ENCODE measurements at places on chromosomes 16 and 17.
A peak's percentile ranks its signal among the peaks of the same experiment; 100 is the strongest.

GRCh38 chr16:53583401-53583800 lies 80.4 kb upstream of the AKTIP start:
- DNase-seq: no peak

GRCh38 chr16:66052745-66053144 lies 313.7 kb upstream of the CDH5 start:
- DNase-seq: no peak

GRCh38 chr16:88099563-88099890 lies 148.3 kb downstream of the BANP start:
- DNase-seq: no peak

DNA sequence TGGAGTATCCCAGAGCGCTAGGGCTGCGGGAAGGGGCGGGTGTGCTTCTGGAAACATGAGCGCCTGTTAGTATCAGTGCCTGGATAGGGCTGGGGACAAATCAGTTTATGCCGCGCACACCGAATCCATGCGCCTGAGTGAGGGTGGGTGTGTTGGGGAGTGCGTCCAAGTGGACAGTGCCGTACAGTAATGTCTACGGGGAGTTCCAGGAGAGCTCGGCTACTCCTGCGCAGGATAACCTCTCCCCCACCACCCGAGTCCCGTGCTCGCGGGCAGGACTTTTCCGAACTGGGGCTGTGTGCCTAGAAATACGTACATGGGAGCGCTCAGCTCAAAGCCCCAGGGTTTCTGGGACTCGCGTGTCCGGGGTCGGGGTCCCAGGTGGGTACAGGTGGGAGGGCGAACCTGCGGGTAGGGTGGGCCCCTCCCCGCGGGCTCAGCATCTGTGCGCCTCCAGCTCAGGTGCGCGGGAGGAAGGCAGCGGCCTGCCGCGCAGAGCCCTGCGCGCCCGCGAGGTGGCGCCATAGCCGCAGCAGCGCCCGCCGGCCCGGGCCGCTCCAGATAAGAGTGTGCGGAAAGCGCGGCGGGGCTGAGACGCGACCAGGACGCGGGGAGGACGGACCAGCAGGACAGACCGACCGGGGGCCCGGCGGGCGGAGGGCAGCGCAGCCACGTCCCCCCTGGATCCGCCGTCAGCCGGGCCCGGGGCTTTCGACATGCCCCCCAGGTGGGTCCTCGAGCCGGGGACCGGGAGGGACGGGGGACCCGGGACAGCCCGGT lies at the start of gene HIC1:
HIC1 (plus strand) TSS at position 592 of the 780 bp plus-strand sequence. CDS start 1,588 bp downstream, outside the sequence.
- DNase-seq: peak; percentile 80

GRCh38 chr17:63232565-63233310 lies 213.4 kb downstream of the CYB561 start:
- DNase-seq: no peak

GRCh38 chr16:10120953-10121352 lies 61.3 kb downstream of the GRIN2A start:
- no peak for DNase-seq

GRCh38 chr16:78505036-78505435 lies 405.6 kb downstream of the WWOX start:
- no peak for DNase-seq

GRCh38 chr17:33927732-33928133 lies 327.4 kb upstream of the CCL2 start:
- peak; percentile 68 for DNase-seq

- no peak for DNase-seq
Observed at GRCh38 chr17:12445331-12445730, 220.4 kb upstream of the MYOCD start.

GRCh38 chr16:27671410-27671809 lies 121.5 kb downstream of the KATNIP start:
- no peak for DNase-seq

DNA sequence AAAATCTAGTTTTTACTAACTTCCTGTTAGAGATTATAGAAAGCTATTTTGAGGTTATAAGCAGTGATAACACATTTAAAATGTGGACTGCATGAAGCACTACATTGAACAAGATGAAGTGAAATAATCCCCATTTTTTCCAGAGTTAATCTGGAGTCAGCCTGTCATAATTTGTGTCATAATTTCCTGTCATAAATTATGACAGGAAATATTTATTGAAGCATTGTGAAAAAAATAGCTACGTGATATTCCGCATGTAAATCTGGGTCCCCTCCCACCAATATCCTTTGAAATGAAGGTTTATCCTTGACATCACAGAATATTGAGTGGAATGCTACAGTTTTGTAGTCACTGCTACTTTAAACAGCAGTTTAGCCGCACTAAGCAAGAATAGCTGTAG lies 40.1 kb downstream of the OMG start:
- DNase-seq: no peak

- DNase-seq: no peak
Observed at GRCh38 chr17:51733166-51733565, 425.3 kb downstream of the CA10 start.

DNA sequence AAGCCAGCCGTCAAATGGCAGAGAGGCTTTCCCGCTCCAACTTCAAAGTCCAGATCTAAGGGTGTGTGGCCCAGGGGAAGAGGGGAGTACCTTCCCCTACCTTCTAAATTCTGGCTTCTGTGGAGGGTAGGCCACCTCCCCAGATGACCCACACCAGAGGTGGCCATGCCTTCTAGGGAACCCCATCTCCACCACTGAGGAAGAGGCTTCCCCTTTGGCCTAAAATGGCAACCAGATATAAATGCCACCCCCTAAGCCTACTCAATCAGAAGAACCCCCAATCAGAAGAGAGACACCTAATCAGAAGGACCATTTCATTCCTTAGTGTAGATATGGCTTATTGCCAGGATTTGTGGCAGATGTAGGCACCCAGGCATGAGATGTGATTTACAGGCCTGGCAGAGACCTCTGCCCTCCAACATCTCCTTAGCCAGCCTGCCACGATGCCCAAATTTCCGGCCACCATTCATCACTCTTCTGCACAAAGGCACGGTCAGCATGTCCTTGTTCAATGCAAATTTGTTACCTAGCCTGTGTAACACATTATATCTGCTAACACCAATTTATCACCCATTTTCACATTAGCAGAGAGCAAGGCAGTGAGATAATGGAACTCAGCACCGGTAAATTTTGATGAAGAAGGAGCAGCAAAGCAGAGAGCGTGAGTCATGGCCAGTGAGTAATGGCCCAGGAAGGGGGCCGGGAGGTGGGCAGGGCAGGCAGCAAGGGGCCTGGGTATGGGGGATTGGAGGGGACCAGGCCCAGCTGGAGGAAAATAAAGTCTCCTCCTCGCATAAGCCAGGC lies 1.2 kb upstream of the MGAT5B start:
- no peak for DNase-seq

GRCh38 chr16:28974007-28974436 lies 556 bp upstream of the SPNS1 start:
- peak; percentile 62 for DNase-seq

DNA sequence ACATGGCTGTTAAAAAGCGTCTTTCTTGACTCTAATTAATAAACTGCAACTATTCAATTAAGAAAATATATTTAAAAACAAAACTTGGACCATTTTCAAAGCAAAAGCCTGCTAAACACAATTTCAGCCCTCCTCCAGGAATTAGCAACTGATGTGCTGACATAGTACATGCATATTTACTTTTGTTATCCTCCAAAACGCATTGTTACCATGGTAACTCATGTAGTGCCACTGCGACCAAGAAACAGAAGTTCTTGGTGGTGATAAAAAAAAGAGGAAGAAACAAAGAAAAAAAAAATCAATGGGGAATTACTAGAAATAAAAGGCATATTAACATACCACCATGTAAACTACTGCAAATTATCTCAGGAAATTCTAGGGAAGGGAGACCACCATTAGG lies 793.4 kb upstream of the CDH8 start:
- peak; percentile 86 for DNase-seq

- peak; percentile 6 for DNase-seq
Observed at GRCh38 chr16:59341368-59341767, 607.3 kb upstream of the GOT2 start.

DNA sequence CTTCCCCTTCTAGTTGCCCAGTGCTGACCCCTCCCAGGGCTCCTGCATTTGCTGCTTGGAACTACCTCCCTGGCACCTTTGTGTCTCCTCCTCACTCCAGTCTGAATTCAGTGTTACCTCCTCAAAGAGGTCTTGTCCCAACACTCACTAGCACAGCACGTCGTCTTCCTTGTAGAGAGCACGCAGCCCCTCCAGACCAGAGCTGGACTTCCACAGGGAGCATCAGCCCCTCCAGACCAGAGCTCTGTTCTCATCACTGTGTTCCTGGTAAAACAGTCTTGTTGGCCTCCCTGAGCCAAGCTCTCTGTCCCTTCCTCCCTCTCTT lies 27.8 kb upstream of the MGAT5B start:
- no peak for DNase-seq

DNA sequence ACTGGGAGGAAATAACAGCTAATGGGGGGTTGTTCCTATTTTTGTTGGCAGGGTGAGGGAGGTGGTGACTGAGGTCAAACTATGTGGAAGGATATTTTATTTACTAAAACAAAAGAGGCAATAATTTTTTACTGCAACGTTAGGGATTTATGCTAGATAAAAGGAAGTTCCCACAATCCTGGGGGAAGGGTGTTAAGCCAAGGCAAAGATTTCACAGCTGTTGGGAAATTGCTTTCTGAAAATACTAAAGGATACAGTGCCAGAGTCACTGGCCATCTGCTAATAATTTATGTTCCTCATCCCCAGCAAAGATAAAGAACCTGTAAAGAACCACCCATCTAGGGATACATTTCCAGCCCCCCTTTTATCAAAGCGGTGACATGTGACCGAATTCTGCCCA lies 756.0 kb upstream of the RBFOX1 start:
- no peak for DNase-seq

DNA sequence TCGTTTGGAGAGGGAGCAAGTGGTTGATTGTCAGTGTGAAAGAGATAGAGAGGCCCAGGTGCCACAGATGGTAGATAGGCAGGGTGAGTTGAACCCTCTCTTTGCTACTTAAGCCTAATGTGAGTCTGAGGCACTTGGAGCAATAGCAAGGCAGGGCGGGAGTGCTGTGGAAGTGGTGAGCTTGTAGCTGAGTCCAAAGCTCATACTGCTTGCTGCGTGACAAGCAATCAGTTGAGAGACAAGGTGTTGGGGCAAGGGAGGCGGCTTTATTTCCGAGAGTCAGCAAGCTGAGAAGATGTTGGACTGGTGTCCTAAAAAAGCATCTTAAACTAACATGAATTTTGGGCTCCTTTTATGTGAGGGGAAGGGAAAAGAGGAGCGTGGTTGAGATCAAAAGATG lies 112.9 kb upstream of the ZKSCAN2 start:
- DNase-seq: no peak

DNA sequence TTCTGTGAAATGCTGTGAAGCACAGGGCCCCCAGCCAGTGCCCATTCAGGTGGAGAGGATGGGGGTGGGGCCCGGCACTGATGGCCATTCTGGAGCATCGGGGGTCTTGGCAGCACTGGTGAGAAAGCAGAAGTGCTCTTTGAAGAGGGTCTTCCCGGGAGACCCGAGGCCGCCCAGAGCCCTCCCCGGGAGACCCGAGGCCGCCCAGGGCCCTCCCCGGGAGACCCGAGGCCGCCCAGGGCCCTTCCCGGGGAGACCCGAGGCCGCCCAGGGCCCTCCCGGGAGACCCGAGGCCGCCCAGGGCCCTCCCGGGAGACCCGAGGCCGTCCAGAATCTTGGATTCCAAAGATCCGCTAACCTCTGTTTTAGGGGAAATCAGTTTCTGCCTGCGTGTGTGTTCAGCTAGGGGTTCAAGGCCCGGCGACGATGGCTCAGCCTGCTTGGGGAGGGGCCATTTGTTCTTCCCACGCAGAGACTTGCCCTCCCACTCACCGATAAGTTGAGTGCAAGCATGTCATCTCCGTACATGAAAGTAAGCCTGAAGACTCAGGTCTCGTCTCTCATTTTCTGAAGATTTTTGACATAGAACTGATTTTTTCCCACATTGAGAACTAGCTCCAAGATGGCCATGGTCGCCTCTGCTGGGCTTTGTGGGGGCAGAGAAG lies 35.2 kb upstream of the CAPN15 start:
- DNase-seq: no peak

DNA sequence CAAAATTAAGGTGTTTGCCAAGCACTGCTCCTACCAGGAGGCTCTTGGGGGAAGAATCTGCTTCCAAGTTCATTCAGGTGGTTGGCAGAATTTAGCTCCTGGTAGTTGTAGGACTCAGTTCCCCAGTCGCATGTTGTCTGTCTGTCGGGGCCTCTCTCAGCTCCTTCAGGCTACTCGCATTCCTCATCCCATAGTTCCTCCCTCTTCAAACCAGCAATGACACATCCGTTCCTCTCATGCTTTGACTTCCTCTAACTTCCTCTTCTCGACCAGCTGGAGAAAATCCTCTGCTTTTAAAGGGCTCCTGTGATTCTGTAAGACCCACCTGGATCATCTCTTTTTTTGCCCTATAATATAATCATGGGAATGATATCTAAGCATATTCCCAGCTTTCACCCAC lies 108.1 kb downstream of the PMP22 start:
- peak; percentile 21 for DNase-seq

DNA sequence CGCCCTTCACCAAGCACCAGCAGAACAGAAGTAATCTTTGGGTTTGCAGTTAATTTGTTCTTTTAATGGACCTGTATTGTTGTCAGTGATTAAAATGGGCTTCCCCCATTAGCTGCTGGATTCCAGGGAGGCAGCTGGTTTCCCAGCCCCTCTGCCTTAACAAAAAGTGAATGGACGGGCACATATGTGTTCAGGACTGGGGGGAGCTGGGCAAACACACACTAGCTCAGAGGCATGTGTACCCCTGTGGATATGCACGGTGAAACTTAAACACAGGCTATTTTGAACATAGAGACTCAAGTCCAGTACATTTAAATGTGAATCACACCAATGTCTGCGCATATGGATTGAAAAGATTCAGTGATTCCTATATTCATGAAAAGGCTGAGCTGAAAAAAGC lies 25.5 kb upstream of the TMEM132E start:
- DNase-seq: no peak

- DNase-seq: no peak
Observed at GRCh38 chr16:87002717-87003413, 314.3 kb downstream of the C16orf95 start.

DNA sequence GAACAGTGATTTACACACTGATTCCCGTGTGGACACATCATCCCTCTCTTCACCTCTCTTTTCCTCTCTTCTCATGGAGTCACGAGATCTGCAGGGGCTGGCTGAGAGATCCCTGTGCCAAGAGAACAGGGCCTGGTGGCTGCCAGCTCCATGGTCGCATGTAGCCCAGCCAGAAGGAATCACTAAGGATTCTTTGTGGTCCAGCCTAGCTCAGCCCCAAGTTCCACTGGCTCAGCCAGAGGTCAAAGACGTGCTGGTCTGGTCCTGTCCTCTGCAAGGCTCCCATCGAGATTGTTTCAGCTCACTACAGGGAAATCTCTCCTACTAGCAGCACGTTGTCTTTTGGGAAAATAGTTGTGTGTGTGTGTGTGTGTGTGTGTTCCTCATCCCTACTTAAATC lies 66.4 kb downstream of the NDEL1 start:
- DNase-seq: no peak

DNA sequence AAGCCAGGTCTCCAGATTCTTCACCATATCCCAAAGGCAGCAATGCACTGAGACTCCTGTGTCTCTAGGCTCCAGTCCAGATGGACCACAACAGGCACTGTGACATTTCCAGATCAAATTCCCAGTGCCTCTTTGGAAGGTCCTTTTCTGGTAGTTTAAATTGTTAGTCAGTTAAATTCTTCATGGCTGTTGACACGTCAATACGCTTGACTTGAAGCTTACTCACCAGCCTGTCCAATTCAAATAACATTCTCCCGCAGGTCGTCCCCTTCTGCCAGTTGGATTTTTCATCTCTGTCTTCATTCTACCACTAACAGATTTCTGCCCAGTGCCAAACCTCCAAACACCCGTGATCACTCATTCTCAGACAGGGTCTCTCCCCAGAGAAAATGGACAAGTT lies 86.7 kb downstream of the SHISA9 start:
- no peak for DNase-seq
